ENCODE measurements at places on chromosomes 1 and 21.

DNA sequence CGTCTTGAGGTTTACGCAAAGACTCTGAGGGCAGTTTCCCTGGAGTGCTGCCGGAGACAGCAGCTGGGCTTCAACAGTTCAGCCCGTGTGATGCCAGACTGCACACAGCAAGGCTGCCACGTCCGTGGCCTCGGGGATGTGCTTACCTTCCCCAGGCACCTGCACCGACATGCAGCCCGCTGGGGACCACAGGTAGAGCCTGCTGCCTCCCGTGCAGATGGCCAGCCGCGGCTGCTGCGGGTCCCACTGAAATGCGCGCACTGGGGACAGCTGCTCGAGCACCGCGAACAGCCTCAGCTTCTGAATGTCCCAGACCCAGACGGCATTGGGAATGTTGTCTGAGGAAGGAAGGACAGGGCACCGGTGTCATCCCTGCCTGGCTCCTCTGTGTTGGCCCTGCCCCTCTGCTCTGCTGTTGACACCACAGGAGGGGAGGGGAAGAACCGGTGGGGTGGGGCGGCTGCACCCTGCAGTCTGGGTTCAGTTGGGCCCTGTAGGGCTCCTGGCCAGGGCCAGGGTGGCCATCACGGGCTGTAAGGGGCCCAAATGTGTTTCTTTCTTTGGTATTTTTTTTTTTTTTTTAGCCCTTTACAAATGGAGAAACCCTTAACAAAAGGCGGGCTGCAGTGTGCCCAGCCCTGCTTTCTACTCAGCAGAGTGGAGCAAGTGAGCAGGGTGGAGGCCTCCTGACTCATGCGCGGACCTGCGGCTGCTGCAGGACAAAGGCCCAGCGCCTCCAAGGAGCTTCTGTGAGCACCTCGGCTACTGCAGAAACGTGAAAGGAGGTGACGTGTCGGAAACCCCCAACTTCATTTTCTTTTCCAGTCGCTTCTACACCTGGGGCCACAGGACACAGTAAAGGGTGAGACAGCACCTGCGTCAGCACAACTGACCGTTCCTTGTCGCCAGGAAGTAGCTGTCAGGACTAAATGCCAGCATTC is 6.8 kb downstream of the TPRG1L start:
- DNase-seq, result no peak

- DNase-seq, result no peak
Observed at GRCh38 chr21:41970751-41971653, 17.2 kb upstream of the C2CD2 start.

- no peak for DNase-seq
Observed at GRCh38 chr1:222394224-222394623, 153.7 kb downstream of the HHIPL2 start.

- DNase-seq, result no peak
Observed at GRCh38 chr1:48790397-48790796, 13.7 kb upstream of the BEND5 start.

- DNase-seq, result peak; percentile 27
Observed at GRCh38 chr1:75136195-75136815, 2.1 kb downstream of the LHX8 start.

DNA sequence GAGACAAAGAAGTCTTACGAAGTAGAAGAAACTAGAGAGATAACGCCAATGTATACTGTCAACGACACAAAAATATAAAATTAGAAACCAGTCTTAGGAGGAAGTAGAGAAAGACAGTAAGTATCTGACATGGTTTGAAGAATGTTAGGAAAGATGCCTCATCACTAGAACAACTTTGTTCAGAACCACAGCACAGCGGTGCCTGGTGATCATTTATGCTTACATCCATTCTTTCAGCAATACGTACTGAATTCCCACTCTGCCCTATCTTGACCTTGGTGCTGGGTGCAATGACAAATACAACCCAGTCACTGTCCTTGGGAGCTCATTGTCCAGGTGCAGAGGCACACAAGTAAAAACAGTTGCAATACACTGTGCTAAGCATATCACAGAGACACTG is 104.4 kb downstream of the TM2D1 start:
- no peak for DNase-seq

- DNase-seq, result no peak
Observed at GRCh38 chr1:1124786-1125642, 9.1 kb upstream of the C1orf159 start.

GRCh38 chr1:226712742-226713419 is 26.2 kb downstream of the ITPKB start:
- DNase-seq, result no peak

GRCh38 chr1:43632135-43632670 is 17.7 kb upstream of the KDM4A start:
- no peak for DNase-seq

DNA sequence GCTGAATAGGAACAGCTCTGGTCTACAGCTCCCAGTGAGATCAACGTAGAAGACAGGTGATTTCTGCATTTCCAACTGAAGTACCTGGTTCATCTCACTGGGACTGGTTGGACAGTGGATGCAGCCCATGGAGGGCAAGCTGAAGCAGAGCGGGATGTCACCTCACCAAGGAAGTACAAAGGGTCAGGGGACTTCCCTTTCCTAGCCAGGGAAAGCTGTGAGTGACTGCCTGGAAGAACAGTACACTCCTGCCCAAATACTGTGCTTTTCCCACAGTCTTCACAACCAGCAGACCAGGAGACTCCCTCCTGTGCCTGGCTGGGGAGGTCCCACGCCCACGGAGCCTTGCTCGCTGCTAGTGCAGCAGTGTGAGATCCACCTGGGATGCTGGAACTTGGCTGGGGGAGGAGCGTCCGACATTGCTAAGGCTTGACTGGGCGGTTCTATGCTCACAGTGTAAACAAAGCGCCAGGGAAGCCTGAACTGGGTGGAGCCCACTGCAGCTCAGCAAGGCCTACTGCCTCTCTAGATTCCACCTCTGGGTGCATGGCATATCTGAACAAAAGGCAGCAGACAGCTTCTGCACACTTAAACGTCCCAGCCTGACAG is 14.7 kb downstream of the CR1L start:
- peak; percentile 70 for DNase-seq

DNA sequence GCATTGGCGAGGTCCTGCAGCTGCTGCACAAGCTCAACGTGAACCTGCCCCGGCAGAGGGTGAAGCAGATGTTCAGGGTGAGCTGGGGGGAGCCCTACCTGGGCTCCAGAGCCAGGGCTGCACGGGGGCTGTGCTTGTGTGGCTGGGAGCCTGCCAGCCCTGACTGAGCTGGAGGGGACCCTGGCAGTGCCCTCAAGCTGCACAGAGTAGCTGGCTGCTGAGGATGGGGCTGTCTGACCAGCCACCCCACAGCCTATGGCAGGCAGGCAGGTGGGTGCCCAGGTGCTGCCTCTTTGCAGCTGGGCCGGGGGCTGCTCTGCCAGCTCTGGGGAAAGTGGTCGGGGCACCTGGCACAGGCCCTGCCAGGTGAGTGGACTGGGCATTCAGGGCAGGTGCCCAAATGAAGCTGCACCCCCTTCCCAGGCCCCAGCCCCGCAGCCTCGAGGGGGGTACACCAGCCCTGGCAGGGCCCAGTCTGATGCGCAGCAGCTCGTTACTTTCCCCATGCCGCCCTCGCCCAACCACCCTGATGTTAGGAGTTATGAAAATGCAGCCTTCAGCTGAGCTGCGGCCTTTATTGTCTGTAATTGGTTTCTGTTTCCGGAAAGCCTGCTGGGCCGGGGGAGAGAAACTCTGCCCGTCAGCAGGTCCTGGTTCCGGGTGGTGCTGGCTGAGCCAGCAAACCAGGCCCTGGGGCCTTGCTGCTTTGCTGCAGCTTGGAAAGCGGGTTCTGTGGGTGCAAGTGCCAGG is 4.3 kb downstream of the PLCH2 start:
- DNase-seq, result no peak

- peak; percentile 67 for DNase-seq
Observed at GRCh38 chr1:24070821-24071393, 41.0 kb downstream of the MYOM3 start.

DNA sequence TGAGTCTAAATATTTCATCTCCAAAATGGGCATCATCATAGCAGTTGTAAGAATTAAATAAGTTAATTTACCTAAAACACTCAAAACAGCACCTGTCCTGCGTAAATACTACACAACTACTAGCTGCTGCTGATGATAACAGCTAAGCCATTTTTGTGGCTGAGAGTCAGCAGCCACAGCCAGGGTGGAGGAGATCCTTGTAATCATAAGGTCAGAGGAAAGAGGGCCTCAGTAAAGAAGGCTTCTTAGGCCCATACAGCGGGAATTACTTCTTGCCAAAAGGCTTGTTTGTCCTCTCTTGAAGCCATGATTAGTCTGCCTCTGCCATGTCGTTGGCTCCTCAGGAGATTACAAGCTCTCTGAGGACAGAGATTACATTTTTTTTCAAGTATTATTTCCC is 245.0 kb downstream of the FGGY start:
- DNase-seq, result no peak

GRCh38 chr1:228094432-228095016 is 8.6 kb downstream of the C1orf35 start:
- no peak for DNase-seq

DNA sequence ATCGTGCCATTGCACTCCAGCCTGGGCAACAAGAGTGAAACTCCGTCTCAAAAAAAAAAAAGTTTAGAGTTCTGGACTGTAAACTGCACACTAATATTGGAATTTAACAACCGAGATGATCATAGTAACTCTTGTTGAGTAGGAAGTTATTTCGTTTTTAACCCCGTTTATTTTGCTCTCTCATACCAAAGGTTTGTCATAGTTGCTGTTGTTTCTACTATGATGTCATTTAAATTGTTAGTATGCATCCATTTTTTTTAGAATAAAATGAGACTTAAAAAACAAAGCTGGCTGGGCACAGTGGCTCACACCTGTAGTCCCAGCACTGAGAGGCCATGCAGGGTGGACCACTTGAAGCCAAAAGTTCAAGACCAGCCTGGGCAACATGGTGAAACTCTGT is 49.3 kb downstream of the DOP1B start:
- no peak for DNase-seq

GRCh38 chr21:33412832-33413519 is 9.8 kb downstream of the IFNGR2 start:
- no peak for DNase-seq

DNA sequence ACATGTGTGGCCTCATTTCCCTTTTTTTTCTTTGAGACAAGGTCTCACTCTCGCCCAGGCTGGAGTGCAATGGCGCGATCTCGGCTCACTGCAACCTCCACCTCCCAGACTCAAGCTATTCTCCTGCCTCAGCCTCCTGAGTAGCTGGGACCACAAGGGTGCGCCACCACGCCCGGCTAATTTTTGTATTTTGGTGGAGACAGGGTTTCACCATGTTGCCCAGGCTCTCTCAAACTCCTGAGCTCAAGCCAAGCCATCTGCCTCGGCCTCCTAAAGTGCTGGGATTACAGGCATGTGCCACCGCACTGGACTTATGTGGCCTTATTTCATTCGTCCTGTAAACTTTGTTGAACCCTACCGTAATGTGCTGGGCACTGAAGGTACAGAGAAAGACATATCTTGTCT is 569 bp upstream of the WARS2 start:
- peak; percentile 27 for DNase-seq

- no peak for DNase-seq
Observed at GRCh38 chr1:216032961-216033614, 390.2 kb downstream of the USH2A start.

- DNase-seq, result no peak
Observed at GRCh38 chr21:18663663-18664062, 260.1 kb upstream of the TMPRSS15 start.

DNA sequence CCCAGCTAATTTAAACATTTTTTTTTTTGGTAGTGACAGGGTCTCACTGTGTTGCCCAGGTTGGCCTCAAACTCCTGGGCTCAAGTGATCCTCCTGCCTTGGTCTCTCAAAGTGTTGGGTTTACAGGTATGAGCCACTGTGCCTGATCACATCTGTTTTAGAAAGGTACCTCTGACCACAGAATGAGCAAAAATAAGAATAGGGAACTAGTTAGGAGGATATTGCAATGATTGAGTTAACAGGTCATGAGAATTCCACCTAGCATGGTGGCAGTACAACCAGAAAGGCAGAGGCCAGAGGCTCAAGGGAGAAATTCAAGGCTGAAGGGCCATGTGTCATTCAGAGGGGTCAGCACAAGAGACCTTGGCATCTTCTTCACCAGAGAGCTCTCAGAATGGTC is 49.6 kb downstream of the ELAPOR1 start:
- no peak for DNase-seq

- no peak for DNase-seq
Observed at GRCh38 chr1:3050603-3051002, 18.4 kb upstream of the PRDM16 start.

GRCh38 chr1:28845786-28846543 is 34.0 kb downstream of the OPRD1 start:
- DNase-seq, result no peak

GRCh38 chr1:168725060-168725459 is 3.9 kb downstream of the DPT start:
- no peak for DNase-seq

GRCh38 chr1:65820983-65821382 is 28.3 kb downstream of the PDE4B start:
- no peak for DNase-seq

GRCh38 chr21:42155045-42155855 is 63.7 kb upstream of the ABCG1 start:
- DNase-seq, result no peak

DNA sequence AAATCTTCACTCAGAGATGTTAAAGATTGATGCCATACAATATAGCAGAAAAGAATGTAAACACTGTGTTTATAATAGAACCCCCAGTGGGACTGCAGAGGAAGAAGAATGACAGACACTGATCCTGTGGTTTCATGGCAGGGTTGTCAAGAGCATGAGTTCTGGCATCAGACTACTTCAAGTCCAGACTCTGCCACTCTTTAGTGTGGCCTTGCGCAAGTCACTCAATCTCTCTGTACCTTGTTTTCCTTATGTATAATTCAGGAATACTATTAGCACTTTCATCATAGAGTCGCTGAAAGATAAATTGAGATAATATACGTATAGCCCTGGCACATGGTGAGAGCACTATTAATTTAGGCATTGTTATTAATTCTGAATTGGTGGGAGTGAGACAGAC is 38.5 kb upstream of the BCL9 start:
- DNase-seq, result no peak

- no peak for DNase-seq
Observed at GRCh38 chr21:44437371-44437695, 18.0 kb upstream of the LRRC3 start.

DNA sequence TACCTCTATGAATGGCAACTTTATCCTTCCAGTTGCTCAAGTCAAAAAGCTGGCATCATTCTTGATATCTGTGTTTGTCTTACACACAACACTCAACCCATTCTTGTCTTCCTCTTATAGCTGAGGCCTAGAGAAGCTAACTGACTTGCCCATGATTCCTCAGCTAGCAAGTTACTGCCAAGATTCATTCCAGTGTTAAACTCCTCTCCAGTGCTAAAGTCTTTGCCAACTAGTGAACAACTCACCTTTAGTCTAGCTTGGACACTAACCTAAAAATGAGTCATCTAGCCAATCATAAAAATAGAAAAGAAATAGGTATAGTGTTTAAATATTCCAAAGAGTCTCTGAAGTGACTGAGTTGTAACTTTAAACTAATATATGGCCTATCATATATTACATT is 45.6 kb upstream of the RGS2 start:
- no peak for DNase-seq

DNA sequence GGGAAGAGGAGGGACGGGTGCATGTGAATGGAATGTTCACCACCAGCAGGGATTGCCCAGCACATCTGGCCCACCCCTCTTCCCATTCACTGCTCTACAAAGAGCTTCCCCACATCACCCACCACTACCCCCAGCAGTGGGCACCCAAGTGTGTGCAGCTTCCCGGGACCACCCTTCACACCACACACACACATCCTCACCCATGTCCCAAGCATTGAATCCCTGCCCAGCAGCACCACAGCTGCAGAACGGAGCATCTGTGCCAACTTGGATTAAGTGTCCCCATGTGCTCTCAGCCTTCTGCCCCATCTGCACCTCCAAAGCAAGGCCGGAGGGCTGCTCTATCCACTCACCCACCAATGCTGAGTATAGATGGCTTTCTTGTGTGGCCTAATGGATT is 141.4 kb downstream of the PSMG1 start:
- no peak for DNase-seq

All from NCI-H345 (cell line).